GM12892 (cell line): ENCODE measurements at places on chromosomes 11 and 22.

GRCh38 chr11:99268886-99269285, 248.1 kb downstream of the CNTN5 start:
- no peak for DNase-seq

GRCh38 chr22:36305813-36306212, 52.9 kb downstream of the APOL1 start:
- DNase-seq = no peak

- no peak for DNase-seq
Measured at GRCh38 chr11:57353036-57353435, 14.9 kb downstream of the P2RX3 start.

DNA sequence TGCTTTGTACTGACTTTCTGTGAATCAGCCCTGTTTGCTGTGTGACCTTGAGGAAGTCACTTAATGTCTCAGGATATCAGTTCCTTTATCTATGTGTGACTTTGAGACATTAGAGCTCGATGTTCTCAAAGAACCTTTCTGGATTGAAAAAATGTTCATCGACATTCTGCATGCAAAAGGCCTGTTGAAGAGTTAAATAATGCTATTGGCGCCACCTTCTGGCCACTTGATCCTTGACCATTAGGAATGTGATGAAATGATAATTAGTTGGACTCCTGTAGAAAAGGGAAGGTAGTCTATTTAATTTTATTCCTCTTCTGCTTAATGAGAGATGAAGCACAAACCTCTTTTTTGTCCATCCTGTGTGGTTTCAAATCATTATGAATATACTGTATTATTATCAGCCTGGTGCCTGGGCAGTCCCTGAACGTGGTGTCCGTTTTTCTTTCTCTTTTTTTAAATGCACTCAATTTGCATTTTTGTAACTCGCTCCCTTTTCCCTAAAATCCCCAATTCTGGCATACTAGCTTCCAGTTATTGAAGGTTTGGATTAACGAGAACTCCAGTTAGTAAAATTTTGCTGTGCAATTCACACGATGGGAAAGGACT, 20.7 kb downstream of the ELF5 start:
- peak; percentile 32 for DNase-seq

- no peak for DNase-seq
Measured at GRCh38 chr22:37792494-37792893, 15.2 kb upstream of the GCAT start.

- DNase-seq = no peak
Measured at GRCh38 chr11:73085189-73085875, 56.8 kb downstream of the FCHSD2 start.

DNA sequence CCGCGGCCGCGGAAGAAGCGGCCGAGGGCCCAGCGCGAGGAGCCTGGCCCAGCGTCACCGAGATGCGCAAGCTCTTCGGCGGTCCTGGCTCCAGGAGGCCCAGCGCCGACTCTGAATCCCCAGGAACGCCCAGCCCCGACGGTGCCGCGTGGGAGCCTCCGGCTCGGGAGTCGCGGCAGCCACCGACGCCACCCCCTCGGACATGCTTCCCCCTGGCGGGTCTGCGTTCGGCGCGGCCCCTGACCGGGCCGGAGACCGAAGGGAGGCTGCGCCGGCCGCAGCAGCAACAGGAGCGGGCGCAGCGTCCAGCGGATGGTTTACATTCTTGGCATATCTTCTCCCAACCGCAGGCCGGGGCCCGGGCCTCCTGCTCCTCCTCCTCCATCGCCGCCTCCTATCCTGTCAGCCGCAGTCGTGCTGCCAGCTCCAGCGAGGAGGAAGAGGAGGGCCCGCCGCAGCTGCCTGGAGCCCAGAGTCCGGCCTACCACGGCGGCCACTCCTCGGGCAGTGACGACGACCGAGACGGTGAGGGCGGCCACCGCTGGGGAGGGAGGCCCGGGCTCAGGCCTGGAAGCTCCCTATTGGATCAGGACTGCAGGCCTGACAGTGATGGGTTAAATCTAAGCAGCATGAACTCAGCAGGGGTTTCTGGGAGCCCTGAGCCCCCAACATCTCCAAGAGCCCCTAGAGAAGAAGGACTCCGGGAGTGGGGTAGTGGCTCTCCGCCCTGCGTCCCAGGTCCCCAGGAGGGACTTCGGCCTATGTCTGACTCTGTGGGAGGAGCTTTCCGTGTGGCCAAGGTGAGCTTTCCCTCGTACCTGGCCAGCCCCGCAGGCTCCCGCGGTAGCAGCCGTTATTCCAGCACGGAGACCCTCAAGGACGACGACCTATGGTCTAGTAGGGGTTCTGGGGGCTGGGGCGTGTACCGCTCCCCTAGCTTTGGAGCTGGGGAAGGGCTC, 1.2 kb downstream of the ARHGEF17 start:
- DNase-seq = no peak

DNA sequence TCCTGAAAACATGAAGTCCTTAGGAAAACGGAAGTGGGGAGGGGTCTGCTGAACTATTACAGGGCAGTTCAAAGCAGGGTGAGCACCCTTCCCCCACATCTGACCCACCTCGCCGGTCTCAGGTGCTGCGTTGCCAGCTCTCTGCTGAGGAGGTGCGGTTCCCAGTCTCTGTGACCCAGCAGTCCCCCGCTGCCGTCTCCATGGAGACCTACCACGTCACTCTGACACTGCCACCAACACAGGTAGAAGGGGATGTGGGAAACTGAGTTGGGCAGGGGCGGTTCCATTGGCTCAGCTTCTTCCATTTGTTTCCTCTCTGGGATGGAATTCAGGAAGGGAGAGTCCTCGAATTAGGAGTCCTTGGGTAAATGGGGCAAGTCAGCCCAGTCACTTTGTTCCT, 3.3 kb downstream of the C2CD2L start:
- no peak for DNase-seq

- DNase-seq = no peak
Measured at GRCh38 chr11:8731647-8732323, 49.2 kb downstream of the RPL27A start.

DNA sequence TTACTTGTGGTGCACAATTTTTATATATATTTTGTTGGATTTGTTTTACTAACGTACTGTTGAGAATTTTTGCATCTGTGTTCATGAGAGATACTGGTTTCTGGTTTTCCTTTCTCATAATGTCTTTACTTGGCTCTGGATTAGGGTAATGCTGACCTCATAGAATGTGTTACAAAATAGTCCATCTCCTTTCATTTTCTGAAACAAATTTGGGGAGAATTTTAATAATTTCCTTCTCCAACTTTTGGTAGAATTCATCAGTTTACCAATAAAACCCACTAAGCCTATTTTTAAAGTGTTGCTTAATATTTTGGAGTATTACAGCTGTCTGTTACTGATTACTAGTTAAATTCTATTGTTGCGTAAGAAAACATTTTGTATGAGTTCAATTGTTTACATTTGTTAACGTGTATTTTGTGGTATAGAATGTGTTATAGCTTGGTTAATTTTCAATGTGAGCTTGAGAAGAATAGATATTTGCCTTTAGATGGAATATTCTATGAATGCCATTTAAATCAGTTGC, 11.5 kb downstream of the TRIM22 start:
- no peak for DNase-seq

DNA sequence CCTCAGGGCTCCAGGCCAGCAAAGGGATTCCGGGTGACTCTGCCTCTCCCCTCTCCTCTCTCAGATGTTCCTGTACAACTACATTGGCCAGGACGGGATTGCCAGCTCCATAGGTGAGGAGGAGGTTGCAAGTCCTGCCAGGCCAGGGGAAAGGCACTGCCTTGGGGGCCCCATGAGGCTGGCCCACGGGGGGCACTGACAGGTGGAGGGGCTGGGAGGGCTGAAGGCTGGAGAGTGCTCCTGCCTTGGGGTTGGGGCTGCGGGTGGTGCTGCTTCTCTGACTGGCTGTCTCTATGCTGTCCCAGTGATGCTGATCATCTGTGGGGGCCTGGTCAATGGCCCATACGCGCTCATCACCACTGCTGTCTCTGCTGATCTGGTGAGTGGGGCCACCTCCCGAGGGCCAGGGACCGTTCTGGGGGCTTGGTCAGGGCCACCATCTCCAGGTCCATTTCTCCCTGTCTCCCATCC, 21.7 kb downstream of the SLC37A2 start:
- DNase-seq = no peak

- no peak for DNase-seq
Measured at GRCh38 chr11:36254713-36255112, 34.5 kb downstream of the COMMD9 start.

DNA sequence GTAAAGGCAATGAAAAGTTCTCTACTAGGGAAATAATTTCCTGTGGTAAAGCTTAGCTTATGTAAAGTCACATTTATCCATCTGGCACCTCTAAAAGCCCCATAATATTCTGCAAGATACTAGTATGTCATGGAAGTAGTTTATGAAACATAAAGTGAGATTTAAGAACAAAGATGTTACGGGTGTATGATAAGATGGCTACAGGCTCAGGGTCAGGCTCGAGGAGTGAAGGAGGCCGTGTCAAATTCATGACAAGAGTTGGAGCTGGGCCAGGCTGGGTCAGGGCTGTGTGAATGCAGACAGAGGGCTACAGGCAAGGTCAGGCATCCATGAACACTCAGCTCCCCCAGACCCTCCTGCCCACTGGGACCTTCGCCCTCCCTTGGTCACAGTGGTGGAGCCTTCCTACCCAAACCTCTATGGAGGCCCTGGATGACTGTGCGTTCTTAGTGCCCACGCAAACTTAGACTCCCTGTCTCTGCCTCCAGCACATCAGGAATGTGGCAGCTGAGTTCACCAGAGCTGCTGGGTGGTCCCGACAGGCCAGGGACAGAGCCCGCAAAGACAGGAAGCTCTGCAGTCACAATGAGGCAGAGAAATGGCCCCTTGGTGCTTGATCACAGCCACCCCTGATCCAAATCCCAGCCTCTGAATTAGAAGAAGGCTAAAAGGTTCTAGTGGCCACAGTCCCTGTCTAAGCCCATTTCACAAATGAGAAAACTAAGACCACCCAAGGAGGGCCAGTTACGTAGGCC, 14.8 kb downstream of the IGLL5 start:
- DNase-seq = no peak

DNA sequence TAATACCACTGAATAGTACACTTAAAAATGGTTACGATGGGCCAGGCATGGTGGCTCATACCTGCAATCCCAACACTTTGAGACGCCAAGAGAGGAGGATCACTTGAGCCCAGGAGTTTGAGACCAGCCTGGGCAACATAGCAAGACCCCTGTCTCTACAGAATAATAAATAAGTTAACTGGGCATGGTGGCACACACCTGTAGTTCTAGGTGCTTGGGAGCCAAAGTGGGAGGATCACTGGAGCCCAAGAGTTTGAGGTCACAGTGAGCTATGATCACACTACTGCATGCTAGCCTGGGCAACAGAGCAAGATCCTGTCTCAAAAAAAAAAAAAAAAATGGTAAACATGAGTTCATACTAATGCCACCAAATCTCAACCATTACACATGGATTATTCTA, 61.3 kb downstream of the CD6 start:
- no peak for DNase-seq

DNA sequence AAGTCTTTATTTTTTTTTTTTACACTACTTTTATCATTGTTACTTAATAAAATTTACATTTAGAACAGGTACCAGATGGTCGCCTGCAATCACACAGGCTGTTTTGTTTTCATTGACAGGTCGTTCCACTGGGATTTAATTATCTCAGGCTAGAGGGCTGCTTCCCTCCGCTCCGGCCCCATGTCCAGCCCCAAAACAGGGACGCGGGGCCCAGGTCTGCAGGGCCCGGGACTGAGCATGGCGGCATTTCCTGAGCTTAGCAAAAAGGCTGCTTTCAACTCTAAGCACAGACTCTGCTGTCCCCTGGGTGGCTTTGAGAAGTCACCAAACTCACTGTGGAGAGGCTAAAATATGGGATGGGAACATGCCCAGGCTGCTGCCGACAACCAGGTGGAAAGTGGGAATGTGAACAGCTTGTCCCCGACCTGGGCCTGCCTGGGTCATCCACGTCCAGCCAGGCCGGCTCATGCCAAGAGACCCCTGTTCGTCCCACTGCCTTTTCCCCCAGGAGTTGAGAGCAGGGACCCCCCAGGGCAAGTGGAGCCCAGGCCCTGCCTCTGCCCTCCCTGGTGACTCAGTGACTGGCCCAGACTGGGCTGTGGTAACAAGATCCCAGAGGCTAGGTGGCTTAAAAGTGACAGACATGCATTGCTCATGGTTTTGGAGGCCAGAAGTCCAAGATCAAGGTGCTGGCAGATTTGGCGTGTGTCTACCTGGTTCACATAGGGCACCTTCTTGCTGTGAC, 150.0 kb downstream of the SHANK2 start:
- DNase-seq = no peak

DNA sequence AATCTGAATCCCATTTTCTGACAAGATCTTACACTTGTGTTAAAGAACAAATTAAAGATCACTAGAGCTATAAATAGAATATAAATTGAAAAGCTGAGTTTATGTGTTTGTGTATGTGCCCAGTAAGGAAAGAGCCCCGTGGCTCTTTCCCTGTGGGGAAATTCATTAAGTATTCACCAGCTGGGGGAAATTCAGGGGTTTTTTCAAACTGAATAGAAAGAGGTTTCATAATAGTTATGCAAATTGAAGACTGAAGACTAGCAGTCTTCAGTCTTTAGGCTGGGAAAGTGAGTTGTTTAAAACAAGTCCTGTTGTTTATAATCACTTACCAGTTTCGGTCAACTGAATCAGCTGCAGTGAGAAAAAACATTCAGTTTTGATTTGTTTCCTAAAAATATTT, 11.3 kb upstream of the MS4A7 start:
- DNase-seq = peak; percentile 46

DNA sequence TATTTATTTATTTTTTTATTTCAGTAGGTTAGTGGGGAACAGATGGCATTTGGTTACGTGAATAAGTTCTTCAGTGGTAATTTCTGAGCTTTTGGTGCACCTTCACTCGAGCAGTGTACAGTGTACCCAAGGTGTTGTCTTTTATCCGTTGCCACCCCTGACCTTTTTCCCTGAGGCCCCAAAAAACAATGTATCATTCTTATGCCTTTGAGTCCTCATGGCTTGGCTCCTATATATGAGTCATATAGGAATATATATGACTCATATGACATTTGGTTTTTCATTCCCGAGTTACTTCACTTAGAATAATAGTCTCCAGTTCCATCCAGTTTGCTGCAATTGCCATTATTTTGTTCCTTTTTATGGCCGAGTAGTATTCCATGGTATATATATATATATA, 763.9 kb downstream of the NTM start:
- DNase-seq = no peak

- no peak for DNase-seq
Measured at GRCh38 chr11:123454060-123454651, 24.1 kb downstream of the GRAMD1B start.

DNA sequence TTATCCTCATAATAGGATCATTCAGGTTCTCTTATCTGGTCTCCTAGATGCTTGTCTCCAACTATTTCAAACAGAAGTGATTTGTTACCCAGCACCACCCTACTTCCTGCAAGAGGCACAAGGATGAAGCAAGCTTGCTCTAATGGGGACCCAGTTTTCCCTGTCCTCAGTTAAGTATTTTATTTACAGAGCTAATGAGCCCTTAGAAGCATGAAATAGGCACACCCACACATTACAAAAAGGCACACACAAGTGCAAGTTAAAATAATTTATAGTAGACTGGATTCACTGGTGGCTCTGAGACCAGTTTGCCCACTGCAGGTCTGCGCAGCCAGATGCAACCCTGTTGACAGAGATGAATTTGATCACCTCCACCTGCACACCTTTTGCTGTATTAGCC, 167.5 kb downstream of the KIRREL3 start:
- no peak for DNase-seq

GRCh38 chr11:107222916-107223460, 204.7 kb upstream of the GUCY1A2 start:
- no peak for DNase-seq
